ENCODE measurements at places on chromosomes 6 and 20.
A peak's percentile ranks its signal among the peaks of the same experiment; 100 is the strongest.

- no peak for DNase-seq
Observed at GRCh38 chr6:13229205-13230085, 98.9 kb downstream of the TBC1D7 start.

DNA sequence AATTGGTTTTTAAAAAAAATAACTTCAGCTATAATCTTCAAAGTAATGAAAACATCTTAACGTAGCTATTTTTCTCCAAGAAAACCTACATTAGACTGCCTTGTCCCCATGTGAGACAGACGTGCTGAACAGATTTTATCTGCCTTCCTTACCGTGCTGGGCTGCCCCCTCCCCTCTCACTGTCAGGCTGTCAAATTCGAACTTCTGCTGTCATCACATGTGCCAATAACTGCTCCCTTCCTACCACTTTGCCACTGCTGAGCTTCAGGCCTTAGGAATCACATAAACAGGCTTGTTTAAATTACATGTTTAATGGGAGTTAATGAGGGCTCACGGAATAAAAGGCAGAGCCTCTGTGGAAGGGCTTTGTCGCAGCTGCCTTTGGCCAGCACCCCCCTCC lies 77.0 kb upstream of the NHSL1 start:
- DNase-seq, result no peak

- no peak for DNase-seq
Observed at GRCh38 chr6:37954791-37955190, 135.3 kb downstream of the ZFAND3 start.

DNA sequence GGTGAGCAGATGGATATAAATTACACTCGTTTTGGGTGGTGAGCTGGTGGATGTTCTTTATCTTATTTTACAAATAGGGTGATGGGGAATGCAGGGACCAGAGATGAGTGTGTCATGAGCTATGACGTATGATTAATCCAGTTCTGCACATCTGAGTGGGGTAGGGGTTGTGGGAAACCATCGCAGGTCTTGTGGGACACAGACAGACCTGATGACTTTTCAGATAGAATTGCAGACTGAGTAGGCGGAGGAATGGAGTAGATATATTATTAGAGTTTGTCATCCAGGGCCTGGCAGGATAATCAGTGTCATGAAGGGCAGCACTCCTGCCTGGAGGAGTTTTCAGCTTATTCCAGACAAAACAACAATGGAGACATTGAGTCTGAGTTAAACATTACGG lies 12.9 kb upstream of the DSP start:
- DNase-seq, result peak; percentile 74

- peak; percentile 7 for DNase-seq
Observed at GRCh38 chr6:158122048-158122447, 46.0 kb downstream of the SERAC1 start.

- no peak for DNase-seq
Observed at GRCh38 chr6:32950449-32950848, 2.4 kb downstream of the HLA-DMA start.

DNA sequence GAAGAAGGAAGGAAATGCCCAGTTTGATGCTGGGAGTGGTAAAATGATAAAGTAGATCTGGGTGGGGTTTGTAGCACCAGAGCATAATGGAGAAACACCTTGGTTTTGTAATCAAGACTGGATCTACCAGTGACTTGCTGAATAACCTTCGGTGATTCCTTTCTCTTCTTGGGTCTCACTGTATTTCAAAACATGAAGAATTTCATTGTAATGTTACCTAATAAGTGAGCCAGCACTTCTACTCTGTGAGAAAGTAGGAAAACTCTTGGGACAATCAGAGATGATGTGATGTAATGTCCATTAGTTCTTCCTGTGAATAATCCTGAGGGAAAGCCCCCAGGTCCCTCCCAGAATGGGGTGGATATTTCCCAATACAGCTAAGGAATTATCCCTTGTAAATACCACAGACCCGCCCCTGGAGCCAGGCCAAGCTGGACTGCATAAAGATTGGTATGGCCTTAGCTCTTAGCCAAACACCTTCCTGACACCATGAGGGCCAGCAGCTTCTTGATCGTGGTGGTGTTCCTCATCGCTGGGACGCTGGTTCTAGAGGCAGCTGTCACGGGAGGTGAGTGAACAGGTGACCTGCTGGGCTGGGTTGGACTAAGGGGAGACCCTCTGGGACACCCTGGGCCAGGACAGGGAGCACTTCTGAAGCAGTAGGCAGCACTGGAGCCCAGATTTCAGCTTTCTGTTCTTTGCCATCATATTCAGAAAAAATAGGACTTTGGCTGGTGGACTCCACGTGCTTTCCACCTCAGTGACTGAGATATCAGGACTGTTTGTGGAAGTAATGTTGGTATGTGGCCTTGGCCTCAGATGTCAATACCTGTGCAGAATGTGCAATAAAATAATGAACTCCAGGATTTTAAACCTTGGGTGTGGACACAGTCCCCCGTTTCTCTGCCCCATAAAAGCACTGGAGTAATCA lies at the start of gene PI3:
Gene PI3, plus strand, starts transcription at position 469 of the 931 bp plus-strand sequence. Its CDS starts 21 bp downstream, at position 490.
- DNase-seq, result no peak

- DNase-seq, result no peak
Observed at GRCh38 chr6:120614723-120615122, 719.6 kb downstream of the TBC1D32 start.
